Tibial nerve (tissue), 4 donors: ENCODE measurements at places on chromosomes 3 and 15.

DNA sequence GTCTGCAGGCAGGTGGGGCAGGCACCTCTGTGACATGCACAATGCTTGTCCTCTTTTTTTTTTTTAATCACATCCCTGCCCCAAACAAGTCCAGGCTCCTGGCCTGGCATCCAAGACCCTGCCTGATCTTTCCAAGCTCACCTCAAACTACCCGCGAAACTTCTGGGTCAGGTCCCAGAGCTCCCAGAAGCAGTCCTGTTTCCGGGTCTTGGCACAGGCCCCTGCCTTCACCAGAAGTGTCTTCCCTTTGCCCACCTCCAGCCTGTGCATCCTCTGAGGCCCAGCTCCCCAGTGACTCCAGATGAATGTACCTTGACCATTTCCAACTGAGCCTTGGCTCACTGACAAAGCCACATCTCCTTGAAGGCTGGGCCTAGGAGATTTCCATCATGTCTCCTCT is 23.0 kb downstream of the PLA2G4E start:
- DNase-seq, result no peak

- no peak for DNase-seq
Measured at GRCh38 chr15:85118173-85118572, 136.5 kb downstream of the PDE8A start.

- DNase-seq, result no peak
Measured at GRCh38 chr15:68386587-68387288, 45.2 kb downstream of the ITGA11 start.

DNA sequence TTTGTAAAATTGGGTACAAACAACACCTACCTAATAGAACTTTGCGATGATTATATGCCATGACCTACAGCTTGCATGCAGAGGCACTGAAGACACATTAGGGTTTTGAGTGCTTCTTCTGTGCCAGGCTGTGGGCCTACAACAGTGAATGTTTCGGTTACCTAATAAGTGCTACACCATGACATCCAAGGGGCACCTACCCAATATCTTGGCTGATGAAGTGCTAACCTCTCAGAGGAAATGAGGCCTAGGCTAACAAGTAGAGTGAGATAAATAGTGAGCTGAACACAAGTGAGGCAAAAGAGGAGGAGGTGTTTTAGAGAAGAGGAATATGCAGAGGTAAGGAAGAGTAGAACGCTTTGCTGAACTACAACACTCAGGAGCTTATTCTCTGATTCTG is 12.2 kb upstream of the RASGRP1 start:
- no peak for DNase-seq

DNA sequence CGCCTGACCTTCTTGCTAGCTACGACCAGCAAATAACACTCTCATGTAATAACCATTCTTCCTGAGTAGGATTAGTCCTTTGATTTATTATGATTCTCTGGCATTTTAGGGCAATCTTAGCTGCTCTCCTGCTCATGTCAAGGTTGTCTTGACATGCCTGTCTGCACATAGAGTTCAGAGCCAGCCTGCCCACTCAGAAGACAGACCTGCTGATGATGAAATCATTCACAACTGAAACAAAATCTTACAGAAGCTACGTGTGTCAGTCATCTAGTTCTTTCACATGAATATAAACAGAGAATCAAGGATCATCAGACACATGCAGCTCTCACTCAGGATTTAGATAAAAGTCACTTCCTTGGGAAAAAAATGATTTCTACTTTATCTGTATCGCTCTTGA is 173.6 kb upstream of the LYSMD4 start:
- no peak for DNase-seq

DNA sequence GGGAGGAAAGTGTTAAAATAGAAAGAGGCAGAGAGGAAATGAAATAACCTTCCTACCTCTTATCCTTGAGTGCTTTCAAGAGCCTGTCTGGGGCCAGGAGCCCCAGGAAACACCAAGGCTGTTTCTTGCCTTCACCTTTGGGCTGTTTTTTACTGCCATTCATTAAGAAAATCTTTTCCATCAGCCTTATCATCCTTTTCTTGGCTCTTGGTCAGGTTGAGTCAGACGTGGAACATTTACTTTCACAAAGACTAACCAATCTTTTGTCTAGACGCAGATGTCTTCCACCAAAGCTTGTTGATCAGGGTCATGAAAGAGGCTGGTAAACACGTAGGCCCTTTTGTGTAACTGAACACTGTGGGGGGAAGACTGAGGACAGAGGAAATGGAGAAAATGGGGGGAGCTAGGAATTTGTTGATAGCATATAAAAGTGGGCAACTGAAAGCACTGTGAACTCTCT is 151.0 kb upstream of the THBS1 start:
- DNase-seq, result no peak

DNA sequence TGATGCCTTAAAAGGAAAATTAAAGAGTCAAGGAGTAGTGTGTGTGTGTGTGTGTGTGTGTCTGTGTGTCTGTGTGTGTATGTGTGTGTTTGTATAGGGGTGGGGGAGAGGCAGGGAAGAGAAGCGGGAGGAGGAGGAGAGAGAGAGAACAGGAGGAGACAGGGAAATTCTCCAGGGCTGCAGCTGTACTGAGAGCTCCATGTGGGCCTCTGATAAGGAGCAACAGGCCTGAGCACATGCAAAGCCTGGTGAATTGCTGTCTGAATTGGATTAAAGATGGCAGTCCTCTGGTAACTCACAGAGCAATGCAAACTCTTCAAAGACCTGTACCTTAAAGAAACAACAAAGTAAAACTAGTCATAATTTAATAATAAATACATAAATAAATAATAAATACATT is 70.6 kb downstream of the SEMA6D start:
- DNase-seq, result no peak

DNA sequence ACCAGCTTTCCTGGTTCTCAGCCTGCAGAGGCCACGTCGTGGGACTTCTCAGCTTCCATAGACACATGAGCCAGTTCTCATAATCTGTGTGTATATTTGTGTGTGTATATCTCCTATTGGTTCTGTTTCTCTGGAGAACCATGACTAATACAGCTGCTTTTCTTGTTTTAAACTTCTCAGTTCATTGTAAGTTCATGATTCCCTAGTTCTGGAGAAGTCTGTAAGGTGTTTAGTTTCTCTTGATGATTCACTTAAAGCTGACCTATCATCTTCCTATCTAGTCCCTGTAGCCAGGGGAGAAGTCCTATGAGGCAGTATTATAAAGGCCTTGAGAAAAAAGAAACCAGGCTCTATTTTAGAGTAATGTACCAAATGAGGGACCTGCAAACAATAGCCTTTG is 147.7 kb downstream of the RYR3 start:
- no peak for DNase-seq

DNA sequence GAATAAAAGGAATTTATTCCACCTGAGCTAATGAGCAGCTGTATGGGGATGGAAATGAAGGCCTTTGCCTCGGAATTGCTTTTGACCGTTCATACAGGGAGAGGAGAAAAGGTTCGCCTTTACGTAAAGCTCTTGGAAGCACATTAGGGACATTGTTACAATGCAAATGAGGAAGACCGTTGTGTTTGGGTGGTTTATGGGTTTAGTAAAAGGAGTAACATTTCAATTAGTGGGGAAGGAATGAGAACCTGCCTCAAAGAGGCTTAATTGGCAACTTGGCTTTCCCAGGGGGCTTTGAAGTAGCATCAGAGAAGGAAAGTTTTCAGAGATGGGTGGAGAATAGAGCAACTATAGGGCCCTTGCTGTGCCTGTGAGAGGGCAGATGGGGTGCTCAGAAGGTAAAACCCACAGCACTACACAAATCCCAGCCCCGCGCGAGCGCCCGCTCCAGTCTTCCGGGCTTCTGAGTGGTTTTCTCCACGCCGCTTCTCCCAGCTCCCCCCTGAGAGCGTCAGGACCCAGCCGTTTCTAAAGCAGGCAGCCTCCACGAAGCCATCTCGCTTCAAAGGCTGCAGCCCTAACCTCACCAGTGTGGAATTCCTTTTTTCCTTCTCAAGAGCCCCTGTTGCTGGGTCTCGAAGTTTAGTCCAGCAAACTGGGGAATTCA is 192.0 kb upstream of the HES1 start:
- no peak for DNase-seq

DNA sequence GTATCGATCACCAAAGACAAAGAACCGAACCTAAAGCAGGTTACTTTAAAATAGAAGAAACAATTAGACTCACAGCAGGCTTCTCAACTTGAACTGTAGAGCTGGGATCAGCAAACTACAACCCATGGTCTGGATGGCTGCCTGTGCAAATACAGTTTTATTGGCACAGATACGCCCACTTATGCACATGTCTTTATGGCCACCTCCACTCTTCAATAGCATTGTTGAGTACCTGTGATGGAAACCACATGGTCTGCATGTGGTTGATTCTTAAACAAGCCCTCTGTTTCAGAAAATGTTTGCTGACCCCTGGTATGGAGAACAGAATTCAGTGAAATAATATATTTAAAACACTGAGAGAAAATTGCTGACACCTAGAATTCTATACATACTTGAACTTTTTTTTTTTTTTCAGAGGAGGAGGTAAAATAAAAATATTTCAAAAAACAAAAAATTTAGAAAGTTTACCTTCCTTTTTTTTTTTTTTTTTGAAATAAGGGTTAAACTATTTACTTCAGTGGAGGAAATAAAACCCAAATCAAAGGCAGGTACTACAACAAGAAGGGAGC is 263.8 kb upstream of the ATP10A start:
- no peak for DNase-seq

- DNase-seq, result no peak
Measured at GRCh38 chr3:39977058-39977794, 167.8 kb downstream of the MYRIP start.

DNA sequence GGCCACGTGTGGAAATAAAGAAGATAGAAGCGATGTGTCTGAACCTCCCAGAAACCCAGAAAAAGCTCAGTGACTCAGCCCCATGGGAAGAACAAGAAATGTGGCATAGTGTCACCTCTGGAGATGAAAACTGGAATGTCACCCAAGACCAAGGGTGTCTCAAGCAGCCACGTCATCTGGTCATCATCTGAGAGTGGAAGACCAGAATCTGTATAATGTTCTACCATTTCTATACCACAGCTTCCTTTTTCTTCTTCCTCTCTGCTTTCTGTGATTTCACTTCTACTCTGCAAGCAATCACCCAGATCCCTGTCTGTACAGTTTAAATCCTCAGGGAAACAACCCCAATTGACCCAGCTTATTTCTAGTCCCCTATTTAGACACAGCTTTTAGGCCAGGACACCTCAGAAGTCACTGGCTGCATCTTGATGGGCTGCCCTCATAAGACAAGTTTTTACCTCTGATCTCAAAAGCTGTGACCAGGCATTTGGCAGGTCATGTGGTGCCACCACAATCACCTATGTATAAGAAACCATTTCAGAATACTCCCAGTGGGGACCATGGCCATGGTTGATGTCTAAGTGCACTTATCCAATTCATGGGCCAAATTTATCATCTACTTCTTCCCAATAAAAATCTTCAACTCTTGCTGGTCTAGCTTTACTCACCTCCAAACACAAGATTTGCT is 278.5 kb upstream of the UMPS start:
- DNase-seq, result no peak

- no peak for DNase-seq
Measured at GRCh38 chr3:99984139-99984538, 130.2 kb downstream of the FILIP1L start.

DNA sequence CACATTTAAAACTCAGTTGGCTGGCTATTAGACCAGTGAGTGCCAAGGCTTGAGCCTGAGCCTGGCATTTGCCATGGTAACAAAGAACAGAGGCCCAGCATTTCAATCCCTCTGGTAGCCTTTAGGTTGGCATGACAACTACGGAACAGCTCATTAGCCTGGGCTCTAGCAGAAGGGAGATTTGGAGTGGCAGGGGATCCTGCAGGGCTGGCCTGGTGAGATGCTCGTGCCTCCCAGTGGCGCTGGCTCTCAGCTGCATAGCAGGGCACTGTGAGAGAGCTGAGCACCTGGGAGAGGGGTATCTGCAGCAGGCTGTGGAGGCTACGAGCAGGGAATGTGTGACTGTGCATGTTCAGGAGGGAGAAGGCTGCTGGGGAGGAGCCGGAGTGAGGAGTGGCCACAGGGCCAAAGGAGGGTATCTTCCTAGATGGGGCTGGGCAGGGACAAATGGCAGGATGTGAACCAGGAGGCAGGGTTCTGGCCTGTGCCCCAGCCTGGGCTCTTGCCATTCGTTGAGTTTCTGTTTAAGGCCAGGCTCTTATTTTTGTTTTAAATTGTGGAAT is 5.6 kb upstream of the ABTB1 start:
- no peak for DNase-seq
